ENCODE measurements at places on chromosomes 3 and 15.

DNA sequence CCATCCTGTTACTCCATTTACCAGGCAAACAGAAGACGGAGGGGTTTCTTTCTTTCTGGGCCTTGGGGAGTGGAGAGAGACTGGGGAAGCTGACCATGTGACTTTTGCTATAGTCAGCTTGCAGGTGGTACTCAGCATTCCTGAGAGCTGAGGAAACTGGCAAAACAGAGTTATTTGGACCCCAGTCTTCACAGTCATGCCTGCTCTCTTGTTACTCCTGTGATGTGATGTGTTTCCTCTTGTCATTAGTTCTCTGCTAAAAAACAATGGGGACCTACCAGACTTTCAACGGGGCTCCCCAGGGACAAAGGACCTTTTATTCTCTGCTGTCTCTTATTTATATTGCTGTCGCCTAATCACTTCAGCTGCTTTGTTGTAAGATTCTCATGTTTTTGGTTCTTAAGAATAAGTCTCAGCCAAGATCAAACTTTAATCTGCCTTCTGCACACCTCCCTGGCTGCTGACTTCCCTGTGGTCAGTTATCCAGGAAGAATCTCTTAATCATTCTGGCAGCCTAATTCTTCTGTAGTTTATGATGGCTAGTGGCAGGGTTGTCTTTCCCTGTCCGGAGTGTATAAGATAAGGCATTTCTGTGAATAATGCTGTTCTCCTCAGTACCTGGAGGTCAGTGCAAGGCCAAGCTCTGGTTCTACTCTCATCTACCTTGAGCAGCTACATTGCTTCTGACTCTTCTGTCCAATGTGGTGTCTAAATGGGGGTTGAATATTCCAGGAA lies 8.8 kb downstream of the STARD9 start:
- DNase-seq: no peak

GRCh38 chr15:68770216-68770615 lies 50.5 kb downstream of the ANP32A start:
- no peak for DNase-seq

- no peak for DNase-seq
Measured at GRCh38 chr3:72213296-72214065, 428.5 kb upstream of the PROK2 start.

DNA sequence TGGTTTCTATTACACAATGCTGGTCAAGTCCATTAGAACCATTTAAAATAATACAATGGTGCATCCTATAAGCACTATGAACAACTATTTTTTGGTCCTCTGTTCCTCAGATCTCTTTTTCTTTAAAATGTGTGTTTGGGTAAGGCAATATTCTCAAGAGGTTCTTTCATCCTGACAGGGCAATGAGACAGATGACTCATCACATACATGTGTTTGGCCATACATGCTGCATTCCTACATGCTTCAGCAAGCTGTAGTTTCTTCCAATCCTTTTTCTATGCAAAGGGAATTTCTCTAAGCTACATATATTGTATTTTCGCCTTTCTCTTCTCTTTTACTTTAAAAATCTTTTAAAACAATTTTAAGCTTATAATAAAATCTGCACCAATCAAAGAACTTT lies 52.7 kb downstream of the OTOL1 start:
- DNase-seq: no peak

GRCh38 chr15:92140796-92141195 lies 252.9 kb upstream of the ST8SIA2 start:
- DNase-seq: no peak

DNA sequence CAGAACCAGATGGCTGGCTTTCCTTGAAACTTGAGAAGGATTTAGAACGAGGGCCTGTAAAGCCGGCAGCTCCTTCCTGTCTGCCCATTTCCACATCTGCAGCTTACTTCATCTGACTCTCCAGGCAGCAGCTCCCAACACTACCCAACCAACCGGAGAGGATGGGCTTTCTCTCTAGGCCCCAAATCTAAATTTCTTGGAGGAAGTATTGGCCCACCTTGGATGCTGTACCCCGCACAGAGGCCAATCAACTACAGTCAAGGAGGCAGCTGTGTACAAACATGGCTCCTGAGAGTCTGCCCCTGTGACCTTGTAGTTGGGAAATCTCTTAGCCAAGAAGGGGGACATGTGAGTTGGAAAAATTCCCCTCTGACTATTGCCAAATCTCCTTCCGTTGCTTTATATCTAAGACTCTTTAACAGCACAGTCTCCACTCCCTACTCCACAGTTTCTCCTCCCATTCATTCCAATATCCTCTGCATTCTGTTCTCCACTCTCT lies 8.0 kb upstream of the ACAP2 start:
- no peak for DNase-seq

DNA sequence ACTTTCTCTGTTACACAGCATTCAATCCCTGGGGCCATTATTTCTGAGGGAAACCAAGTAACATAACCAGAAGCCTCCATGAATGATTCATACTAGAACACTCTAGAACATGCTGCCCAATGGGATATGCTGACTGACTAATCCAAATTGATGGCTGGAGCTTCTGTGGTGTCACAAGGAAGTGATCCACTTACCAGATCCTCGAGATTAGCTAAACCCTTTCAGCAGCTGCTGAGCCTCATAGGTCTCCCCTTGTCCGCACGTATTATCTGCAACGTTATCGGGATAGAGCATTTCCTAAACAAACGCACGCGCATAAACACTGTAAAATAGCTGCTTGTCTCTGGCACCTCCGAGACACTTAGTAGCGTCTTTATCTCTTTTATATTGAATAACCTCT lies 61.2 kb upstream of the PROK2 start:
- no peak for DNase-seq

DNA sequence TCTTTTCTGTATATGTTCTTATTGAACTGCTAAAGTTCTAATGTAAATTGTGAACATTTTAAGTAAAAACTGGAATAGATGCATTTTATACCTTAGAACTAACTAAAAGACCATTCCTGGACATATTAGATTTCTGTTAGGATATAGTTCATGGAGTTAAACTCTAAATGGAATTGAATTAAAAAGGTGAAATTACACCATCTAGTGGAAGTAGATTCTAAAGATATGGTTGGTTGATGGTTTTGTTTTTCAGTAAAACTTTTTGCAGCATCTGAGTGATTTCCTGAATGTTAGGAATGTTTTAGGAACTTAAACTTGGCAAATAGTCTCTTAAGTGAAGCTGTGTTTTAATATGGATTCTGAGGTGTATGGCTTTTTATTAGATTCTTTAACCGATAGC lies 96.8 kb downstream of the SLMAP start:
- no peak for DNase-seq

- no peak for DNase-seq
Measured at GRCh38 chr3:52388348-52388821, 56.5 kb downstream of the SEMA3G start.

DNA sequence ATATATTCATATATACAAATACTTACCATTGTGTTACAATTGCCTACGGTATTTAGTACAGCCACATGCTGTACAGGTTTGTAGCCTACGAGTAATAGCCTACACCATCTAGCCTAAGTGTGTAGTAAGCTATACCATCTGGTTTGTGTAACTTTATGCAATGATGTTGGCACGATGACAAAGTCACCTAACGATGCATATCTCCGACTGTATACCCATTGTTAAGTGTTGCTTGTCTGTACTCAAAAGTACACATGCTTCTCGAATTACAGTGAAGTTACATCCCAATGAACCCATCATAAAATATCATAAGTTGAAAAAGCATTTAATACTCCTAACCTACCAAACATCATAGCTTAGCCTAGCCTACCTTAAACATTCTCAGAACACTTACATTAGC lies 327.1 kb downstream of the KBTBD8 start:
- DNase-seq: no peak

- no peak for DNase-seq
Measured at GRCh38 chr3:187957165-187957581, 196.8 kb upstream of the LPP start.

GRCh38 chr15:83559310-83559966 lies 94.5 kb upstream of the ADAMTSL3 start:
- DNase-seq: peak; percentile 51

DNA sequence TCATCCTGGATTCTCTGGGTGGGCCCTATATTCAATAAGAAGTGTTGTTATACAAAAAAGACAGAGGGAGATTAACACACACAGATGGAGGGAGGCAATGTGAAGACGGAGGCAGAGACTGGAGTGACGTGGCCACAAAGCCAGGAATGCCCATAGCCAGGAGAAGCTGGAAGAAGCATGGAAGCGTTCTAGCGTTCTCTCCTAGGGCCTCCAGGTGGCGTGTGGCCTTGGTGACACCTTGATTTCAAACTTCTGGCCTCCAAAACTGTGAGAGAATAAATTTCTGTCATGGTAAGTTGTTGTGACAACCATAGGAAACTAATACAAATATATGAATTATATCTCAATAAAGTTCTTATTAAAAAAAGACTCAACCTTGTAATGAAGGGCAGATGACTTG lies 21.3 kb downstream of the THBS1 start:
- DNase-seq: no peak

- DNase-seq: no peak
Measured at GRCh38 chr15:72285927-72286516, 13.7 kb upstream of the PARP6 start.

DNA sequence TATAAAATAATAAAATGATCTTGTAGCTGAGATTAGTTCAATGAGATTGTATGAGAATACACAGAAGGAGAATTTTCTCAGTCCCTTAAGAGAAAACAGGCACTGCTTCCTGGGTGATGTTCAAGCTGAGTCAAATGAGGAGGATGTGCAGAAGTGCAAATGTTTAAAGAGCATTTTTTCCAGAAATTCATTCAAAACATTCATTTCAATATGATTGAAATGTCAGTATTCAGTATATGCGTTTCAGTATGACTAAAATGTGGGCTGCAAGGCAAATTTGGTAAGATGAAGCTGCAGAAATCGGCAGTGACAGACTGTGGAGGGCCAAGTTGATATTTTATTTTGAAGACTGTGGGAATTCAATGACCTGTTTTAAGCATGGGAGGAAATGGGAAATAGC lies 19.3 kb upstream of the PYDC2 start:
- no peak for DNase-seq

- peak; percentile 63 for DNase-seq
Measured at GRCh38 chr3:169264711-169265110, 398.8 kb downstream of the MECOM start.

GRCh38 chr3:148372206-148372875 lies 325.4 kb upstream of the AGTR1 start:
- DNase-seq: no peak

GRCh38 chr3:177447938-177448337 lies 250.7 kb upstream of the TBL1XR1 start:
- DNase-seq: no peak

GRCh38 chr15:41284427-41285177 lies 47.8 kb downstream of the OIP5 start:
- DNase-seq: no peak

- DNase-seq: no peak
Measured at GRCh38 chr3:55191911-55192775, 264.3 kb upstream of the LRTM1 start.

- no peak for DNase-seq
Measured at GRCh38 chr3:160684368-160684740, 7.4 kb downstream of the ARL14 start.

DNA sequence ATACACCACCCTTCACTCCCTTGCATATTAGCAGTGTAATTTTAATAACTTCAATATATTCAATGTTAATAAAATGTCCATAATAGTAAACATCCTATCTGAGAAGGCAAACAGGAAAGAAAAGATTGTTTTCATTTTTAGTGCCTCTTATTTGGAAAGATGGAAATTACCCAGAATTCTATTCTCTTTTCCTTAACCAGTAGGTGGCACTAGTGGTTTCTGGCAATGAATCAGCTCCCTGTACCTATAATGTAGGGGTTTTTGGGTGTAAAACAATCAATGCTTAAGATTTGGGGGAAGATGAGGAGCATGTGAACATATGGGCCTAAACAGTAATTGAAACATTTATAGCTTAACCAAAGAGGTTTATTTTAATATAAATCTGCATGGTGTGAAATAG lies 5.7 kb upstream of the SEMA6D start:
- peak; percentile 20 for DNase-seq

GRCh38 chr15:98292442-98293240 lies 332.1 kb downstream of the ARRDC4 start:
- DNase-seq: no peak

- DNase-seq: no peak
Measured at GRCh38 chr3:183944775-183945174, 60.1 kb upstream of the PARL start.

GRCh38 chr3:172707967-172708366 lies 2.9 kb downstream of the NCEH1 start:
- DNase-seq: no peak

GRCh38 chr3:17808994-17809393 lies 66.6 kb upstream of the TBC1D5 start:
- DNase-seq: no peak

DNA sequence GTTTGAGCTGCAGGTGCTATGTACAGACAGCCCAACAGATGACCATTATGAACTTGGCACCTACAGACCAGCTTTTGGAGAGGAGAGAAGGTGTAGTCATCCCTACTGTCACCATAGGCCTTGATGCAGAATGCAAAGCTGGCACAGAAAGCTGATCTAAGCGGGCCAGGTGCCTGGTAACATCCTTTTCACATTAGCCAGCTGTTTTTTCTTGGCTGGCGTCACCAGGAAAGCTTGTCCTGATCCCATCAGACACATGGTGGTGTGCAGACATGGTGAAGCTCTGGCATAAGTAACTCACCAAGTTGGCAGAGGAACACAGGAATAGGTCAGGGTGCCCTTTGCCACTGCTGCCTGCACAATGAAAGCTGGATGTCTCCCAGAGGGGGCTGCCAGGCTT lies 97.2 kb upstream of the MB21D2 start:
- DNase-seq: no peak

- no peak for DNase-seq
Measured at GRCh38 chr3:32435911-32436815, 44.5 kb downstream of the CMTM7 start.

DNA sequence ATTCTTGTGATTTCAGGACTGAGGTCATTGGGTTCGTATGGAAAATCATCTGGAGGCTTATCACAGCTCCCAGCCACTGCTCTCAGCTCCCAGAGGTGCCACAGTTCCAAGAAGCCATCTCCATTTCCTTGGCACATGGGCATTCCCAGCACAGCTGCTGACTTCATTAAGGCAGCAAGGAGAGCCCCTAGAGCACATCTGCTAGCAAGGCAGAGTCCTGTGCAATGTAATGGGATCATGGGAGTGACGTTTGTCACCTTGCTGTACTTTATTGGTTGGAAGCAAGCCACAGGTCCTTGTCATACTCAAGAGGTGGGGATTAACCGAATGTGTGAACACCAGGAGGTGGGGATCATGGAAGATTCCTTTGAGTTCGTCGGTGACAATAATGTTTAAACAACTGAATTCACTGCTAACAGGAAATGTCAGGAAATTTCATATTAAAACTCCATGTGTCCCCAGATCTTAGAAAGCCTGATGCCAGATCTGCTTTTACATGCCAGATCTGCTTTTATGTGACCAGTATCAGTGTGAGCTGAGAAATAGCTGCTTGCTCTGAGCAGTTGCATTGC lies 148.8 kb downstream of the GABRG3 start:
- no peak for DNase-seq

GRCh38 chr3:129116482-129116946 lies 5.1 kb downstream of the RAB43 start:
- no peak for DNase-seq

All from NCI-H446 (cell line).